SJCRH30 (cell line): ENCODE measurements at places on chromosomes 13 and 19.
A peak's percentile ranks its signal among the peaks of the same experiment; 100 is the strongest.

- no peaks in the 10 kb centered on the region for H3K4me1 ChIP-seq
- no peak overlapping the region for H3K4me3 ChIP-seq
- H3K27me3 ChIP-seq = no peaks in the 10 kb centered on the region
- no peak overlapping the region for H3K27ac ChIP-seq
- peak; percentile 64 for DNase-seq
Measured at GRCh38 chr13:41075034-41075433, 13.7 kb downstream of the WBP4 start.

- H3K36me3 ChIP-seq = no peaks in the 10 kb centered on the region
- H3K4me1 ChIP-seq = peaks cover 9% of the 10 kb centered on the region
- H3K27me3 ChIP-seq = no peaks in the 10 kb centered on the region
- DNase-seq = peak; percentile 67
Measured at GRCh38 chr13:79030513-79030912, 371.6 kb upstream of the OBI1 start.

GRCh38 chr19:33437393-33437820 lies 63.9 kb downstream of the CEBPG start:
- H3K4me3 ChIP-seq = no peak overlapping the region
- no peaks in the 10 kb centered on the region for H3K36me3 ChIP-seq
- no peak for DNase-seq

- peaks cover 16% of the 10 kb centered on the region for H3K4me1 ChIP-seq
- H3K36me3 ChIP-seq = peaks cover 10% of the 10 kb centered on the region
- H3K27me3 ChIP-seq = no peaks in the 10 kb centered on the region
- peak overlapping the region; percentile 98 for H3K27ac ChIP-seq
- H3K4me3 ChIP-seq = peak overlapping the region; percentile 64
Measured at GRCh38 chr19:18282021-18282787, 782 bp upstream of the JUND start.

DNA sequence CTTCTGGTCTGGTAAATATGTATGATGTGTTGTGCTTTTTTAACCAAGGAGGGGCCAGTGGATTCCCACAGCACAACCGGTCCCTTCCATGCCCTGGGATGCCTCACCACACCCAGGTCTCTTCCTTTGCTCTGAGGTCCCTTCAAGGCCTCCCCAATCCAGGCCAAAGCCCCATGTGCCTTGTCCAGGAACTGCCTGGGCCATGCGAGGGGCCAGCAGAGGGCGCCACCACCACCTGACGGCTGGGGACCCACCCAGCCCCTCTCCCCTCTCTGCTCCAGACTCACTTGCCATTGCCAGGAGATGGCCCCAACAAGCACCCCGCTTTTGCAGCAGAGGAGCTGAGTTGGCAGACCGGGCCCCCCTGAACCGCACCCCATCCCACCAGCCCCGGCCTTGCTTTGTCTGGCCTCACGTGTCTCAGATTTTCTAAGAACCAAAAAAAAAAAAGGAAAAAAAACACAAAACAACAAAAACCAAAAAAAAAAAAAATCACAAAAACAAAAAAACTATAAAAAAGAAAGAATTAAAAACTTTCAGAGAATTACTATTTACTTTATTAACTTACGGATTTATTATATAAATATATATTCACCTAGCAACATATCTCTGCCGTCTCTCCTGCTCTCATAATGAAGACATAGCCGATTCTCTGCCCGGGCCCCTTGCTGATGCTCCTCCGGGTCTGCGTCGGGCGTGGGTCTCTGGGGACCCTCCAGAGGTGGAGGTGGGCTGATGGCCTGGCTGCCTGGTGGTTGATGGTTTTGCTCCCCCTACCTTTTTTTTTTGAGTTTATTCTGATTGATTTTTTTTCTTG lies 14.4 kb downstream of the CAPN12 start:
- H3K27ac ChIP-seq = no peak overlapping the region
- H3K36me3 ChIP-seq = peaks cover 53% of the 10 kb centered on the region

DNA sequence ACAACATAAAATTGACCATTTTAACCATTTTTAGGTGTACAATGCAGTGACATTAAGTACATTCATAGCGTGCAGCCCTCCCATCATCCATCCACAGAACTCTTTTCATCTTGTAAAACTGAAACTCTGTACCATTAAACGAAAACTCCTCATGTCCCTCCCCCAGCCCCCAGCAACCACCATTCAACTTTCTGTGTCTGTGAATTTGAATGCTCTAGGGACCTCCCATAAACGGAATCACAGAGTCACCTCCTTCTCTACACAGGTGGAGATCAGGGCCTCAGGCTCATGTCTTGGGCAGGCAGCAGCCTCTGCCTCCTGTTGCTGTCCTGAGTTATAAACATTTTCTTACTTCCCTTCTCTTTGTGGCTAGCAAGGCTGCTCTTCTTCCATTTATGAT lies 7.3 kb upstream of the CCNE1 start:
- H3K36me3 ChIP-seq = no peaks in the 10 kb centered on the region
- H3K27ac ChIP-seq = no peak overlapping the region
- no peaks in the 10 kb centered on the region for H3K27me3 ChIP-seq
- no peak for DNase-seq
- peaks cover 15% of the 10 kb centered on the region for H3K4me1 ChIP-seq
